SK-N-MC (cell line): ENCODE measurements at places on chromosomes 7 and 10.

DNA sequence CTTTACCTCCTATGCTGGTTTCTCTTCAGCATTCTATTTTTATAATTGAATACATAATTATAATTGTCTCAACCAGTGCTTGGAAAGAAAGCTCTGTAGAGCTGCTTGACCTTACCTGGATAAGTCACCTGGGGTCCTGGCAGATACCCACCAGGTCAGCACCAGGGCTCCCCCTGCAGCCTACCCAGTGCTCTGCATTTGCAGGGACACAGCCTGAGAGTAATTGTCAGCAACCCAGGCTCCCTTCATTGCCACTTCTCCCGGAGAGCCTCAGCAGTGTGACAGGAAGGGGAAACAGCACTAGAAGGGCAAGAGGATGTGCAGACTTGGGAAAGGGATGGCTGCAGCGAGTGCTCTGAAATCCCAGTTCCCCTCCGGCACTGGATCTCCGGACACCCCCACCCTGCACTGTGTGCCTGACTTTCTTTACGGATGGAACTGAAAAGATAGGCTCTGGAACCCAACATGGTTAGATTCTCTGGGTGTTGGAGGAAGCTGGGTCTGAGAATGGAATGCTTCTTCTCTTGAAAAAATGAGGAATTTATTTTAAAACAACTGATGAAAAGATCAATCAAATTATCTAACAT, 11.4 kb upstream of the PAX4 start:
- no peak for DNase-seq

- DNase-seq = no peak
Observed at GRCh38 chr10:89741126-89741762, 39.9 kb downstream of the KIF20B start.

DNA sequence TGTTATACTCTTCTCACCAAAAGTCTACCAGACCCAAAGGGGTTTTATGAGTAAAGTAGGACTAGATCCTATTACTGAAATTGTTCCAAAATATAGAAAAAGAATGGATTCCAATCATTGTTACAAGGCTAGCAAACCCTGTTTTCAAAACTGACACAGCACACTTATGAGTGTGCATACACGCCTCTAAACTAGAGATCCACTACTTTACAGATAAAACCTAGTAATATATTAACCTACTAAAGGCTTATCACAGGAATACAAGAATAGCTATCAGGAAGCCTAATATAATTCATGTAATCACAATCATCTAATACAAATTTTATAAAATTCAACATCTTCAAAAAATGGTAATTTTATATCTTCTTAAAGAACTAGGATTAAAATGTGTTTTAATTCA, 52.2 kb downstream of the ERCC6 start:
- DNase-seq = no peak

- DNase-seq = no peak
Observed at GRCh38 chr7:97126483-97127171, 9.1 kb downstream of the SDHAF3 start.

GRCh38 chr7:140752533-140752932, 56.0 kb downstream of the NDUFB2 start:
- DNase-seq = no peak
